A549 treated with ZK216348 at 1 μM for 4 hours (cell line): ENCODE measurements at places on chromosomes 1 and 21. TPM values are rescaled to one million over a fixed set of nuclear protein-coding genes. Genes with fewer than 3 reads are reported as not detected.

PALMD gene
- total RNA-seq: 0.11 to 1.1 TPM (median 0.40 TPM) in 5 replicates

OR2T35 gene
- not detected in 5 replicates for total RNA-seq

PRDM16 gene
- 0.07 to 0.31 TPM (median 0.27 TPM) in 5 replicates for total RNA-seq

NECTIN4 gene
- total RNA-seq: 0.81 to 2.9 TPM (median 2.0 TPM) in 5 replicates

SELENBP1 gene
- total RNA-seq: 5.1 to 7.6 TPM (median 6.9 TPM) in 5 replicates

ASCL5 gene
- total RNA-seq: 0.11 to 0.27 TPM (median 0.23 TPM) in 3 of 5 replicates, not detected in the others

NRDC gene
- total RNA-seq: 76.1 to 84.8 TPM (median 77.5 TPM) in 5 replicates

AMY2B gene
- total RNA-seq: 0.32 to 0.63 TPM (median 0.35 TPM) in 5 replicates

TLCD4 gene
- total RNA-seq: 2.9 to 13.1 TPM (median 9.3 TPM) in 5 replicates

EFCAB7 gene
- 1.5 to 3.0 TPM (median 2.8 TPM) in 5 replicates for total RNA-seq

SLAMF7 gene
- total RNA-seq: 1.1 to 2.9 TPM (median 1.4 TPM) in 5 replicates

ADAMTS5 gene
- not detected in 5 replicates for total RNA-seq

RNU1-3 gene
- not detected in 5 replicates for total RNA-seq

UBE2U gene
- total RNA-seq: not detected in 5 replicates

RYR2 gene
- 0.01 to 0.13 TPM (median 0.03 TPM) in 4 of 5 replicates, not detected in the other for total RNA-seq

DNAI4 gene
- 0.37 to 1.4 TPM (median 0.47 TPM) in 5 replicates for total RNA-seq

TEDDM1 gene
- total RNA-seq: not detected in 5 replicates

APCS gene
- not detected in 5 replicates for total RNA-seq

ASB17 gene
- not detected in 5 replicates for total RNA-seq

FAM163A gene
- total RNA-seq: not detected in 5 replicates

C1orf116 gene
- total RNA-seq: 3.6 to 7.4 TPM (median 5.8 TPM) in 5 replicates

OVAAL gene
- total RNA-seq: 0.18 TPM in 1 of 5 replicates, not detected in the others

ZC3H12A gene
- 22.1 to 41.3 TPM (median 32.9 TPM) in 5 replicates for total RNA-seq

S100A12 gene
- total RNA-seq: not detected in 5 replicates

ATP1A2 gene
- 0.12 to 0.14 TPM (median 0.13 TPM) in 3 of 5 replicates, not detected in the others for total RNA-seq

TSNAX gene
- 27.3 to 41.9 TPM (median 36.9 TPM) in 5 replicates for total RNA-seq

STUM gene
- total RNA-seq: not detected in 5 replicates

C1orf174 gene
- 23.1 to 25.9 TPM (median 25.2 TPM) in 5 replicates for total RNA-seq

PLA2G2D gene
- not detected in 5 replicates for total RNA-seq

ASH1L gene
- total RNA-seq: 8.9 to 12.8 TPM (median 11.1 TPM) in 5 replicates

CLCNKA gene
- 0.06 TPM in 1 of 5 replicates, not detected in the others for total RNA-seq

ECE1 gene
- 44.9 to 71.9 TPM (median 63.1 TPM) in 5 replicates for total RNA-seq

EDEM3 gene
- 4.7 to 12.0 TPM (median 8.4 TPM) in 5 replicates for total RNA-seq

OPRD1 gene
- 0.02 to 0.08 TPM (median 0.03 TPM) in 5 replicates for total RNA-seq

TMEM200B gene
- 0.08 to 0.12 TPM (median 0.11 TPM) in 4 of 5 replicates, not detected in the other for total RNA-seq

C1orf115 gene
- 4.9 to 6.8 TPM (median 5.7 TPM) in 5 replicates for total RNA-seq

CFH gene
- total RNA-seq: 3.4 to 5.5 TPM (median 4.7 TPM) in 5 replicates

RGS1 gene
- not detected in 5 replicates for total RNA-seq

SHISA4 gene
- 10.7 to 19.6 TPM (median 17.4 TPM) in 5 replicates for total RNA-seq

ANGPTL1 gene
- total RNA-seq: not detected in 5 replicates

ELAVL4 gene
- total RNA-seq: 0.07 TPM in 1 of 5 replicates, not detected in the others

CFAP74 gene
- total RNA-seq: 0.02 to 0.07 TPM in 2 of 5 replicates, not detected in the others

CAPZA1 gene
- total RNA-seq: 49.4 to 85.3 TPM (median 60.2 TPM) in 5 replicates

RXRG gene
- total RNA-seq: not detected in 5 replicates

PLCH2 gene
- 0.23 to 0.48 TPM (median 0.25 TPM) in 5 replicates for total RNA-seq
